Prostate gland (tissue), 2 donors: ENCODE measurements at places on chromosomes 13 and 19. TPM values are rescaled to one million over a fixed set of nuclear protein-coding genes. Genes with fewer than 3 reads are reported as not detected.

URAD gene
- not detected for total RNA-seq

PCDH8 gene
- 9.5 TPM for total RNA-seq

DLL3 gene
- 6.3 TPM for total RNA-seq

JUND gene
- total RNA-seq = 844 TPM

TEX26 gene
- total RNA-seq = not detected

ZSCAN4 gene
- not detected for total RNA-seq
